ENCODE measurements at places on chromosomes 5 and 9.

DNA sequence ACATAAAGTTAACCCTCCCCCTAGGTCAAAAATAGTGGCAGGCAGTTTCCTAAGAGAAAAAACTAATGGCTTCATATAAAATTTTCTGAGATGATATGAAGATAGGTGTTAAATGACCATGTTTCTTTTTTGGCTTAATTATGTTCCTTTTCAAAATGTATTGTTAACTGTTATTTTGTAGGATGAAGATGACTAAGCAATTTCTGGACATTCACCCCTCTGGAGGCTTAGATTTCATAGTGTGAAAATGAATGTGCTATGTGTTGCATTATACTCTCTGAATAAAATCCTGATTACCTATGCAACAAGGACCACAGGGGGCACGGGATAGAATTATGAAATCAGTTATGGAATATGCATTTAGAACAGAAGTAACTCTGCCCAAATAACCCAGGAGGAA lies 233.5 kb downstream of the MRPS30 start:
- DNase-seq: no peak

GRCh38 chr5:168852329-168852728 lies 273.2 kb upstream of the PANK3 start:
- no peak for DNase-seq

DNA sequence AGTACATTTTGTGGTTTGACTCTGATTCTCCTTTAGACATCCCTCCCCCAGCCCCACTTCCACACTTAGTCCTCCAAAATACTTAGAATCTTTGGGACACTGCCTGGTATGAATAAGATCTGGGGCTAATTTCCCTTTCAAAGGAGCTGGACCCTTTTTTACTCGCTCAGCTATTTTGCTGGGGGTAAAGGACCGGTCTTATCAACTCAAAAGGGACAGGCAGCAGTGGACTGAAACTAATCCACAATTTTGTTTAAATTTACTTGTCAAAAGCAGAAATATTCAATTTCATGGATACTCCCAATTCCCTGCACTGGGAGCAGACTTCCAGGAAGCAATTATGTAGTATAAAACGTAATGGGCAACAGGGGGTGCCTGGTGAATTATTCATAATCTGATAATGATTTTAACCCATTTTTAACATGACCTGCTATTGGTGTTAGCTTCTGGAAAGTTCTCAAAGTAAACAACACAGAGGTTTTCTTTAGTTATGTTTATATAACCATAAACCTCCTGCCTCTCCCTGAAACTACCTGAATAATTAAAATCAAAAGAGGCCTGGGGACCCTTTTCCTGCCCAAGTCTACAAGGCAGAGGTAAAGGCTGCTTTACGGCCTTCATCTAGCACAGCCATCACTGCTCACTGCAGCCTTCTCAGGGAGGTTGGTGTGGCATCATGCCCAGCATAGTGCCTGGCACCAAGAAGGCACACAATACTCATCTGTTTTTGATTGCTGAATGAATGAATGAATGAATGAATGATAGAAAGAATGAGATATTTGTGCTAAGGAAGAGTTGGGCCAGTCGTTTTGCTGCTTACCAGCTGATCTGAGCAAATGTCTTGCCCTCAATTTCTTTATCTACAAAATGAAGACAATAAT lies 44.2 kb upstream of the GNPDA1 start:
- no peak for DNase-seq

DNA sequence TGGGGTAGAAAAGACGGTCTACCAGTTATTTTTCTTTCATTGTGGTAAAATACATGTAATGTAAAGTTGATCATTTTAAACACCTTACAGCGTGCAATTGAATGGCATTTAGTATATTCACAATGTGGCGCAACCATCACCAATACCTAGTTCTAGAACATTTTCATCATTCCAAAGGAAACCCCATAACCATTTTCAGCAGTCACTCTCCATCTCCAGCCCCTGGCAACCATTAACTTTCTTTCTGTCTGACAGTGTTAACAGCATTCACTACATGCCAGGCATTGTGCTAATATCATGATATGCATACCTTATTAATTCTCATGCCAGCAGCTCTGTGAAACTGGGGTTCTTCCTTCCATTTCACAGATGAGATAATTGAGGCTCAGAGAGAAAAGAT lies 32.0 kb downstream of the PTGS1 start:
- DNase-seq: no peak

DNA sequence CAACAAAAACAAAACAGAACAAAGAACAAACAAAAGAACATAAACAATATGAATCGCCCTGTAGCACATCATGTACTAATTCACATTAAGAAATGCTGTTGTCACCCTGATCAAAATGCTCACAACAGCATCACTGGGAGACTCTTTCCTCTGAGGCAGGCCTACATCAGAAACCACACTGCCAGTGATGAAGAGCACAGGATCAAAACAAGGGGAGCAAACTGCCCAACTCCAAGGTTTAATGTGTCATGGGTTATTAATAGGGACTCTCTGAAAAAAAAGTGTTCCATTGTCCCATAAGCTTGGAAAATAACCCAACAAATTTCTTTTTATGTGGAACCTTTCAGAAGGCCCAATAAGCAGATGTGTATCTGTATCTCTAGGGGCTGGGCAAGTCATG lies 74.2 kb downstream of the PTPN3 start:
- no peak for DNase-seq

DNA sequence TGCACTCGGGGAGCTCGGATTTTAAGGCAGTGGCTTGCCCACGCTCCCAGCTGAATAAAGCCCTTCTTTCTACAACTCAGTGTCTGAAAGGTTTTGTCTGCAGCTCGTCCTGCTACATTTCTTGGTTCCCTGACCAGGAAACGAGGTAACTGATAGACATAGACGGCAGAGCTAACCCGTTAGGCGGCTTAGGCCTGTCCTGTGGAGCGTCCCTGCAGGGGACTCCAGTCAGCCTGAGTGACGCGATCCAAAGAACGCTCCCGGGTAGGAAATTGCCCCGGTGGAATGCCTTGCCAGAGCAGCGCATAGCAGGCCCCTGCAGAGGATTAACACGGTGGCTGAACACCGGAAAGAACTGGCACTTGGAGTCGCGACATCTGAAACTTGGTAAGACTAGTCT lies 1.8 kb upstream of the SELENOP start:
- DNase-seq: peak; percentile 37

DNA sequence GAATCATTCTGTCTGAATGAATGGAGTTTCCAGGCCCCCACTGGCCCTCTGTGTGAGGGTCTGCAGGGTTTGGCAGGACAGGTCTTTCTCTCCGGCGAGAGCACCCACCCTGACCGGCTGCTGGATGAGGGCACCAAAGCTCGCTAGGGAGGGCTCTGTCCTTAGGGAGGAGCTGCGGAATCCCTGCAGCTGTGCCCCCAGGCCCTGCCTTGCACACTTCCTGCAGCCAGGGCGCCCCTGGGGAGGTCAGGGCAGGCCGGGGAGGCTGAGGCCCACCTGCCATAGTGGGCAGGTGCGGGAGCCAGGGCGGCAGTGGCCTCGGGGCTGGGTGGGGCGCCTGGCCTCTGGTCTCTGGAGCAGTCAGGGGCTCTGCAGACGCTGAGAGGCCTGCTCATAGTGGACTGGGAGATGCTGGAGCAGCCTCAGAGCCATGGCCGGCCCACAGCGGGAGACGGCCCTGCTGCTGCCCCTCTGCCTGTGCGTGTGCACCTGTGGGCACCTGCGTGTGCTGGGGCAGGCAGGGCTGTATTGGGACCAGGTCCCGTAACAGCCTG lies 36.1 kb downstream of the EXOC3 start:
- no peak for DNase-seq

DNA sequence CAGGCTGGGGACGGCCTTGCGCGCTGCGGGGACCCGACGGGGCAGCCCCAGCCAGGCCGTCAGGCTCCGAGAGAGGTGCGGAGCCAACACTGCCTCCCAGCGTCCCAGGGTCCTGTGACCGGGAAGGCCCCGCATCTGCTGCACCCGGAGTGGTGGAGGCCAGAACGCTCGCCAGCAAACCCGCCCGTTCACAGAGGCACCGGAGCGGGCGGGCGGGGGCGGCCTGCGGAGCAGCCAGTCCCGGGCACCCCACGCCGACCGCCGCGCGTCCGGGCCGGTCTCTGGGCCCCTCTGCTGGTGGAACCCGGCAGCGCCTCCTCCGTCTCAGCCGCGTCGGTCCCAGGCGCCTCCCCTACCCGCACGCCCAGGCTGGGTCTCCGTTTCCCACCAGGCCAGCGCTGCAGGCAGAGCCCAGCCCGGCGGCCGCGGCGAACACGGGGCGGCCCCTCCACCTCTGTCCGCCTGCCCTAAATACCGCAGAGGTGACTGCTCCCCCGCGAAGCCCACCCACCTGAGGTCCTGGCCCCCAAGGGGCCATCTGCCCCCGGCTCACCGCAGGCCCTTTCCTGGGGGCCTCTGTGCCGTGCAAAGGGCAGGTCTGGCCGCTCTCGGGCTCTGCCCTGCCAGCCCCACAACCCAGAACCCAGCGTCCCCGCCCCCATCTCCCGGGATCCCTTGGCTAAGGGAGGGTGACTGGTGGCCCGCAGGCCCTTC lies 15.9 kb downstream of the EXD3 start:
- DNase-seq: peak; percentile 10

- DNase-seq: no peak
Observed at GRCh38 chr9:125655691-125656410, 51.2 kb downstream of the MAPKAP1 start.

- peak; percentile 26 for DNase-seq
Observed at GRCh38 chr9:86098824-86099700, at the start of gene GOLM1. GOLM1 (minus strand) TSS chr9:86099558; CDS start chr9:86079320, 20,238 bp downstream.

DNA sequence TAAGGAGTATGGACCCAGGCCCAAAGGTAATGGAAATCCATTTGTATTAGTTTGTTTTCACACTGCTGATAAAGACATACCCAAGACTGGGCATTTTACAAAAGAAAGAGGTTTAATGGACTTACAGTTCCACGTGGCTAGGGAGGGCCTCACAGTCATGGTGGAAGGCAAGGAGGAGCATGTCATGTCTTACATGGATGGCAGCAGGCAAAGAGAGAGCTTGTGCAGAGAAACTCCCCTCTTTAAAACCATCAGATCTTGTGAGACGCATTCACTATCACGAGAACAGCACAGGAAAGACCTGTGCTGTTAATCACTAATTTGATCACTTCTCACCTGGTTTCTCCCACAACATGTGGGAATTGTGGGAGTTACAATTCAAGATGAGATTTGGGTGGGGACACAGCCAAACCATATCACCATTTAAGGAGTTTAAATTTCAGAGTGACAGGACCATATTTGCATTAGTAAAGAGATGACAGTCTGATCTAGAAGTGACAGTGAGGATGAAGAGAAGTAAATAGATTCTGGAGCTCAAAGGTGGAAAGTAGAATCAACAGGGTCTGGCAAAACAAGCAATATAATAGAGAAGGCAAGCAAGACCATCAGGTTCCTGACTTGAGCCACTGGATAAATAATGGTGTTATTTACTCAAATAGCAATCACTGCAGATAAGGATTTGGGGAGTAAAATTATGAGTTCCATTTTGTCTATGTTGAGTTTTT lies 7.5 kb upstream of the FAM169A start:
- no peak for DNase-seq

DNA sequence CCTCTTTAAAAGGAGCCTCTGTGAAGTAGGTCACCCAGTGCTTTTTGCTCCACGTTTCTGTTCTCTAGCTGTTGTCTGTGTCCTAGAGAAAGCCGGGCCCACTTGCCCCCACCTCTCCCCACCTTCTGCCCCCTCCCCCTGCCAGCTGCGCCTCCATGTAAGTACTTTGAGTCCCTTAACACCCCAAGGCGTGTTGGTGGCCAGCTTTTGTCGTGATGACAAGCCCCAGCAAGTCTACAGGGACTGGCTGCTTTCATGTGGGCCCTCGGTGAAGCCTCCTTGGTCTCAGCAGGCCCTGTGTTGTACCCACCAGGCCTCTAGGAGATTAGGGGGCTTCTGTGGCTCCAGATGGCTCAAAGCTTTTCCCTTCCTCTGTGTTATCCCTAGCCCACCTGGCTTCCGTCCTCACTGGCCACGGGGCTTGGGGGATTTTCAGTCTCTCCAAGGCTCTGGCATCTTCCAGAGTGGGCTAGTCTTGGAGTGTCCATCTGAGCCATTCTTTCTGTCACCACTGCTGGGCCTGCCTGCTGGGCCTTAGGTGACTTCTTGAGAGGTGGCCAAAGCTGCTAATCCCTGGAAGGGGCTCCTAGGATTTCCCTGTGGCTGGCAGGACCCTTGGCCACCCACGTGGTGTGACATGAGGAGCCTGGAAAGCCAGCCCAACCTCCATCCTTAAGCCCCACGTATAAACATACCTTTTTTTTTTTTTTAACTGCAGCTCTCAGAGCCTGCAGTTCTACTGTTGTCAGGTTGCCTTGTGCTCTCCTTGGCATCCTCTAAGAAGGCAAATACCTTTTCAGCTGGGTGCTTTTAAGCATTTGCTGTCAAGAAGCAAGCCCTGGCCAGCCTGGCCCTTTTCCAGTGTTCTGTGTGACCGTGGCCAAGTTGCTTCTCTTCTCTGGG lies 1.1 kb upstream of the NDST1 start:
- DNase-seq: no peak

DNA sequence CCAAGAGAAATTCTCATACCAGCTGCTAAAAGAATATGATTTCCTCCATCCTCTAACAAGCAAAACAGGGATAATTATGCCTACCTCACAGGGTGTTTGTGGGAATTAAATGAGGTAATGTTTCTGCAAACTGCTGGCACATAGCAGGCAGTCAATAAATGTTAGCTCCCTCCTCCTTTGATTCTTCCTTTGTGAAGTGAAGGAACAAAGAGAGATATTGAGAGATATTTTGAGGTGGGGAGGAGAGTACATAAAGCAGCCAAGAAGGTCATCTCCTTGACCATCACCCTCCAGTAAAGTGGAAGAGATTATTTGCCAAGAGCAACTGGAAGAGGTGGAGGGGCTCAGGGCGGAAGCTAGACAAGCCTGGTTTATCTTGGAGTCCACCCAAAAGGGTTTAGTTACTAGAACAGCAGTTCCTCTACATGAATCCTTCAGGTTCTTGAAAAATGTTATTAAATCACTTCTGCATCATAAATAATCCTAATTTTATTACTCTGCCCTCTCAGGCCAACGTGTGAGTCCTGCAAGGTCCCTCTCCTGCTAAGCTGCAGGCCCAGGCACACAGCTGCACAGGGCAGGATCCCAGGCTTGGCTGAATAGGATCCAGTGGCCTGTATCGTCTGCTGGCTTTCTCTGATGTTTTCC lies 35.0 kb upstream of the TLE1 start:
- DNase-seq: no peak

DNA sequence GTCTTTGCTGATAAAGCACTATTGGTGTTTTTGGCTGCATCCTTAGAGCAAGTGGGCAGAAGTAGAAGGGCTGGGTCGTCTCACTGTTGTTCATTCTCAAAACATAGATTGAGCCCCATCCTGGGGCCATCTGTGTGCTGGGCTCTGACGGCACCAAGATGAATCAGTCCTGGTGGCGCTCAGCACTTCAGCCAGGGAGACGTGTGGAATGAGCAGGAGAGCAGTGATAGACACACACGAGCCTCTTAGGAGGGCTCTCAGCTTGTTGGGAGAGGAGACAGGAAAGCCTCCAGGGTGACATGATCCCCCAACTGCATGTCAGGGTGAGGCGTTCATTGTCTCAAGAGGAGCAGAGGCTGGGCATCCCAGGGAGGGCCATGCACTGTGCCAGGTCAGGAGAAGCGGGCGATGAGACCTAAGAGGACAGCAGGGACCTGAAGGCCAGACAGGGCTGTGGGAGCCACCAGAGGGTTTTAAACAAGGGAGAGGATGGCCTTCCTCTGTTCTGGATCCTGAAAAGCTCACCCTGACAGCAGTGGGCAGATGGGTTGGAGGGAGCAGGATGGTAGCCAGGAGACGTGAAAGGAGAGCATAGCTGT lies 115.8 kb downstream of the DAB2IP start:
- no peak for DNase-seq

Data from foreskin keratinocyte (primary cell).